Epithelial cell of proximal tubule (primary cell): ENCODE measurements at places on chromosomes 16 and 17.

GRCh38 chr16:7366041-7366440 is 33.4 kb downstream of the RBFOX1 start:
- no peak for DNase-seq

DNA sequence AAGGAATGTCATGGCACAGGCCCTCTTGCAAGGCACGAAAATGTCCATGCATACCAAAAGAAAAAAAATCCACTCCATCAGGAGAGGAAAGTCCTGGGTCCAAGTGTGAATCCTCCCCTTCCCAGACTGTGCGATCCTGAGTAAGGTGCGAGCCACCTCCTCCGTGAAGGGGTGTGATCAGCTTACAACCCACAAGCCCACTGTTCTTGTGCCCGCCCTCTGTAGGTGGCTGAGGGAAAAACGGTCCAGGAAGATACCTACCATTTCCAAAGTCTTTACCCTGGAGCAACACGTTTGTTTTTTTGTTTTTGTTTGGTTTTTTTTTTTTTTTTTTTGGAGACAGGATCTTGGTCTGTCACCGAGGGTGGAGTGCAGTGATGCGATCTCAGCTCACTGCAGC is 116.5 kb downstream of the ZNF423 start:
- DNase-seq, result no peak

GRCh38 chr17:39674702-39675389 is 6.6 kb downstream of the PNMT start:
- no peak for DNase-seq

GRCh38 chr17:58384897-58385296 is 32.4 kb downstream of the RNF43 start:
- no peak for DNase-seq

DNA sequence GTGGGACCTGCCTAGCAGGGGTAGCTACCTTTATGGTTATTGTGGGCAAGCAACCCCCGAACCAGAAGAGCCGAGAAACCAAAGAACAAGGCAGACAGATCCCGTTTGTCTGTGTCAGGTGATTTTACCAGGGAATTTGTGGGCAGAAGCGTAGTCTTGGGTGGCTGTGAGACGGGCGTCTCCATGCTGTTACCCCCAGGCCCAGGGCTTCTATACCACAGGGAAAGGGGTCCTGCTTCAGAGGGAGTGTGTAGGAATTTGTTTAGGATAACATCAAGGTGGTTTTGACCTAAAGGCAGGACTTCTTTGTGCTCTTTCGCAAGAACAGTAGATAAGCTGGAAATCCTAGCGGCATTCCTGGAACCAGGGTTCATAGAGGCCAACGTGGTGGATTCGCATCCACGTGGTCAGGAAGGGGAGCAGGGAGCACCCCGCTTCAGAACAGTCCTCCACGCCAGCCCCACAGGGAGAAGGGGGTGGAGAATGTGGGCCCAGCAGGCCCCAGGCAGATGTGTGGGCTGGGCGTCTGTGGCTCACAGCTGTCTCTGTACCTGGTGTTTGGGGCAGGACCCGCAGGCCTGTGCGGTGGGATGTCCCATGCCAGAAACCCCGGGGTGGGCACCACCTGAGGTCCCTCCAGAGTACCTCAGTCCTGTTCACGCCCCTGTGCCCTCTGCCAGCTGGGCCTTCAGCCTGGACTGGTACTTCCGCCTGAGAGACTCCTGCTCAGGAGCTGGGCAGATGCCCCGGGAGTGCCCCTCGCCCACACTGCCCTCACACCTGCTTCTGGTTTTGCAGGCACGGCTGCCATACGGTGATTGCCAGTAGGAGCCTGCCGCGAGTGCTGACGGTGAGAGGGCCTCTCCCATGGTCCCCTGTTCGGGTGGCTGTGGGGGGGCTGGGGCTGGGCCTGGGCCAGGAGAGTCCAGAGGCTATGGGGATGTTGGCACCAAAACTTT is 4.1 kb downstream of the DECR2 start:
- no peak for DNase-seq

DNA sequence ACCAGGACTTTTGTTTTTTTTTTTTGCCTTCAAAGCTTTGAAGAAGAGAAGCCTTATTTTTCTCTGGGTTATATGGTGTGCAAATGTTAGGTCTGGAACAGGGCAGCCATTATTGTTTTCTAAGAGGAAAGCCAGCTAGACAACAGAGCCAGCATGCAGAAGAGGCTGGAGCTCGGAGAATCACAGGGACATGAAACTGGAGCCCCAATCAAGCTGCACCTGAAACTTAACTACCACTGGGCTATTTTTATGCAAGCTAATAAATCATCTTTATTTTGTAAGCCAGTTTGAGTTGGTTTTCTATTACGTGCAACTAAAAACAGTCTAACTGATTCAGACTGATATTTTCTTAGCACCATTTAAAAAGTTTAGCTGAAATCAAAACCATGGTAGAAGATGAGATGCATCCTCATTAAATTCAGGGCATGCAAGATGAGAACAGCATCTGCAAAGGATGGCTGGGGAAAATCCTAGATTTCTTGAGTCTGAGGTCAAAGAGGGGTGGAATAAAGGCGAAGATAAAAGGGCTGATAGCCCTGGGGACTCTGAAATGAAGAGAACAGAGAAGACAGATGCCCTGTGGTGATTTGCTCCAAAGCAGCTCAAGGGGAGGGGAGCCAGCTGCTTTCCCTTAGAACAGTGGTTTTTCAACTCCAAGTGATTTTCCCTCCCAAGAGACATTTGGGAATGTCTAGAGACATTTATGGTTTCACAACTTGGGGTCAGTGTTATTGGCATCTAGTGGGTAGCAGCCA is 177.1 kb upstream of the WSCD1 start:
- no peak for DNase-seq

GRCh38 chr17:835263-835662 is 53.1 kb downstream of the MRM3 start:
- DNase-seq, result peak; percentile 61

DNA sequence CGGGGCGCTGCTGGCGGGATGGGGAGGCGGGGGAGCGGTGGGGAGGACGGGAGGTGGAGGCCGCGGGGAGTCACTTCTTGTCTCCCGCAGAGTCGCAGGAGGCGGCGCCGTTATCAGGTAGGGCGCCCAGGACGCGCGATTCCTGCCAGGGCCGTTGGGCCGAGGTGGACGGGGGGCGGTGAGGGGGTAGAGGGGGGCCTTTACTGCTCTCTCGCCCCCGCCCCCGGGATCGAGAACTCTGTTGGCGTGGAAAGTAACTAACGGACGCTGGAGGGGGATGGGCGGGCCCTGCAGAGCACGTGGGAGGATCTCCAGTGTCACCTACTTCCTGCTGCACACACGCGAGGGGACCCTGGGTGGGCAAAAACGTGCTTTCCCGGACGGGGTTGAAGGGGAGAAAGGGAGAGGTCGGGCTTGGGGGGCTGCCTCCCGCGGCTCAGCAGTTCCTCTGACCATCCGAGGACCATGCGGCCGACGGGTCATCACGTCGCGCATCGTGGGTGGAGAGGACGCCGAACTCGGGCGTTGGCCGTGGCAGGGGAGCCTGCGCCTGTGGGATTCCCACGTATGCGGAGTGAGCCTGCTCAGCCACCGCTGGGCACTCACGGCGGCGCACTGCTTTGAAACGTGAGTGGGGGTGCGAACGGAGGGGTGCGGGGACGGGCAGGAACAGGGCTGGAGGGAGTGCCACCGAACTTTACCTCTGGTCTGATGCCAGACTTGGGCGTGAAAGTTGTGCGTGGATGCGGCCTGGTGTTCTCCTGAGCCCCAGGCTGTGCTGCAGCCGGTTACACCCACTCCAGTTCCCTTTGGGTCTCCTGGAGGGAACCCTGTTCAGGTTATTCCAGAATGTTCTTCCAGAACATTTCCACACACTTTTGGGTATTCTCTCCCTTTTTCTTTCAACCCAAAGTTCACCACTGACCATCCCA is 569 bp downstream of the PRSS21 start:
- DNase-seq, result no peak

DNA sequence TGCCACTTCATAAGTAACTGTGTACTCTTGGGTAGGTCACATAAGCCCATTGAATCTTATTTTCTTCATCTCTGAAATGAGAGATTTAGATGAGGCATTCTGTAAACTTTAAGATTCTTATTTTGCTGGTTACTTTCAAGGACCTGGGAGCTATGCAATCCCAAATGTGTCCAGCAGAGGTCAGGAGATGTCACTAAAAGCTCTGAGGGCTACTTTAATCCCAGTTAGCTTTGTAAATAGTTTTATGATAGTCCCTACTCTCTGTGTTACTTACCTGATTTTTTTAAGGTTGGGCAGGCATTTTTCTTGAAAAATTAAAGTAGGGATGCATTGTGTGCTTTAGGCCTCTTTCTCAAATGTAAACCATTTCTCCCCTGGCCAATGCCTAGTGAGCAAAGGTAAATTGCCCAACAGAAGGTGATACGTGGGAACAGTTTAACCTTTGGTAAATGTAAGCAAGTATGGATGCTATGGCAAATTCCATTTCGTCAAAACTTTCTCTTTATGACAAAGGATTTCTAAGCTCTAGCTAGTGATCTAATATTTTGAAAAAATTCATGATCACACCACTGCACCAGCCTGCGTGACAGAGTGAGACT is 57.1 kb upstream of the WSB1 start:
- DNase-seq, result peak; percentile 26

DNA sequence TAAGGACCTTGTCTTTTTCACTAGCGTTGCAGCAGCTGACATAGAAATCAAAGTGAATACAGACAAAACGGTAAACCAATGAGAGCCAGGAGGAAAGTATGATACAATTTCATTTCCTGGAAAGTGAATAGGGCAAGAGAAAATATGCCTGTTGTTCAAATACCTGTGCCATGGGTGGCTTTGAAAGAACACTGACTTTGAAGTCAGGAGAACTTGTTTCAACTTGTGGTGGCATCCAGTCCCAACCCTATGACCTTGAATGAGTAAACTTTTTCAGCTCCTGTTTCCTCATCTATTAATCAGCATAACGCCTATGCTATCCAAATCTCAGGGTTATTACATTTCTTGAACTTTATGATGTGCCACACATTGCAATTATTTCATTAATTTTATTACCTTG is 173.7 kb upstream of the HS3ST3A1 start:
- no peak for DNase-seq

DNA sequence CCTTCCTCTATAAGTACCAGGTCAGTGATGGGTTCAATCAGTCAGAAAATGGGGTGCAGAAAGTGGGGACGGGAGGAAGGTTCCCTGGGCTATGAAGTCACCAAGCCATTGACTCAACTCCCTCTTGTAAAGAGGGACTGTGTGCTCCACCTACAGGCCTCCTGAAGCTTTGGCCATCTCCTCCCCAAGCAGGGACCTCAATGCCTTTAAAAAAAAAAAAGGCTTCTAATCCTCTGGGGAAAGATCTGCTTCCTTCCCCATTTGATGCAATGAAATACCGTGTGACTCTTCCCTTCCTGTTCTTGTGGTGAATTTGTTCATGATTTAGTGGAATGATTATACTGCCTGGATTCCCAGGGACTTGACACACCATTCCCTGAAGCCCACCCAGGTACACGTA is 30.8 kb downstream of the VWA3A start:
- no peak for DNase-seq

DNA sequence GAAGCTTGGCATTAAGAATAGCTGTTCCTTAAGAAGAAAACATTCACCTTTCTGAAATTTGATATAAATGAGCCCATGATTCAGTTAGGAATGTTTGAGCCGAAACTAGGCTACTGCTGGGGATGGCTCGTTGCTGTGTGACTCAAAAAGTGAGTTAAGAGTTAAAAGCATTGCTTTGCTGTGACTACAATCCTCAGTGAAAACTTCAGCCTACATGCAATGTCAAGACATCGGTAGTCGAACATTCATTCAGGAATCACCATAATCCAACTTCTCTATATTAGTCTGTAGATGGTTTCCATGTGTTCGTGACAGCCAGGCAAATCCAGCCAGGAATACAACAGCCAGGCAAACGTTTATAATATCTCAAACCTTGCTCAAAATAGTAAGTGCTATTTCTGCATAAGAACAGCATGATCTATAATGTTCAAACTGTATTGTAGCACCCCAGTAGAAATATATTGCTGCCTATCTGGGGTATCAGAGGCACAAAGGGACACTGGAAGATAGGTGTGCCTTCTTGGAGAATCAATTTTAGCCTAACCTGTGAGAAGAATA is 1225.1 kb downstream of the CDH8 start:
- no peak for DNase-seq

GRCh38 chr16:56547949-56548567 is 16.8 kb upstream of the MT4 start:
- DNase-seq, result no peak

DNA sequence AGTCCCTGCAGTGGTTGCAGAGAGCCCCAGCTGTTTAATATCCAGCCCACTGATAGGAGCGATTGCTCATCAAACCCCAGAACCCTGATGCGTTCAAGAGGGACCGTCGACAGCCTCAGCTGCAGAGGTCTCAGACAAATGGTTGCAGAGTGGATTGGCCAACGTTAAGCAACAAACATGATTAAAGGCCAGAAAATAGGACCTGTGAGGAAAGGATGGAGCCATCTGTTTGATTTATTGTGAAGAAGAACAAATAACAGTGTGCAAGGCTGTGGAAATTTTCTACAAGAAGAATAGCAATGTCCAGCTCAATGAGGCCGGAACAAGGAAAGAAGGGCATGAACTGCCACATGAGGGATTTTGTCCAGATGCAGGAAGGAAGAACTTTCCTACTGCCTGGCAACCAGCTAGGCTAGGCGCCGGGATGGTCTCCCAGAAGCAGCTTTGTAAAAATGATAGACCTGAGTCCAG is 138.4 kb upstream of the DNAH9 start:
- DNase-seq, result no peak

GRCh38 chr16:28495098-28495793 is 803 bp downstream of the APOBR start:
- no peak for DNase-seq

GRCh38 chr17:15273141-15273793 is 8.1 kb upstream of the PMP22 start:
- DNase-seq, result no peak

DNA sequence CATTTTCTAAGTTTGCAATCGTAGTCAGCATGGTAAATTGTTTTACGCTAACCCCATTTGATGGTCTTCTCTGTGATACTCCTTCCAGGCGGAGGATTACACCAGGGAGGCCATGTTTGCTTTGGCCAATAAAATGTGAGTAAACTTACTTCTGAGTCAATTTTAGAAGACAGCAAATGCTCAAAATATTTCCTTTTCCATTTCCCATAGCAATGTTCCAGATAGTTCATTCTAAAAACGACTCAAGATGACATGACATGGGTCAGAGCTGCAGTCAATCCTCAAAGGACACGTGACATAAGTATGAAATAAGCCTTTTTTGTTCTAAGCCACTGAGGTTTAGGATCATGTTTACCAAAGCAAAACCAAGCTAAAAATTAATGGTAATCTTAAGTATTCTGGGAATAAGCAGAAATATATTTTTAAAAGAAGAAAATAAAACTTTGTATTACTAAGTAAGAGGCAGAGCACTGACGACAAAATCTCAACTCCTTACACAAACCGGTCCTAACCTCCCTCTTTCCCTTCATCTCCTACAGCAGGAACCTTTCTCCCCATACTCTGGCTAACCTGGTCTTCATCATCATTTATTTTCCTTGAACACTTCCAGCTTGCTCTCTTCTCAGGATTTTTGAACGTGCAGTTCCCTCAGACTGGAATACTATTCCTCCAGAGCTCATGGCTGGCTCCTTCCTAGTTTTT is 266.2 kb downstream of the CEP112 start:
- no peak for DNase-seq
